ENCODE measurements at places on chromosomes 13 and 19.

GRCh38 chr19:42276821-42277220, 7.8 kb downstream of the CIC start:
- no peak for DNase-seq

GRCh38 chr19:55635334-55635717, 5.5 kb upstream of the ZNF580 start:
- no peak for DNase-seq

- no peak for DNase-seq
Measured at GRCh38 chr13:102914339-102914930, 68.6 kb downstream of the ERCC5 start.

DNA sequence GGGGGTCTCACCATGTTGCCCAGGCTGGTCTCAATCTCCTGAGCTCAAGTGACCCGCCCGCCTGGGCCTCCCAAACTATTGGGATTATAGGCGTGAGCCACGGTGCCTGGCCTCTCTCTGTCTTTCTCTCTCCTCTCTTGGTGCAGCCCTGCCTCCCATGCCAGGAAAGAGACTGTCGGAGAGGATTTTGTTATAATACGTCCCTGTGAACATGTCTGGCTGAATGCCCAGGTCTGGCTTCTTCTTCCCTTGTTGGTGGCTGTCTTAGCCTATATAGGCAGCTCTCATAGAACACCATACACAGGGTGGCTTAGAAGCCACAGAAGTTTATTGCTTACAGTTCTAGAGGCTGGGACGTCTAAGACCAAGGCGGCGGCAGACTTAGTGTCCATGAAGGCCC, 46.4 kb downstream of the PEX11G start:
- no peak for DNase-seq

- no peak for DNase-seq
Measured at GRCh38 chr13:102548811-102549210, 48.0 kb upstream of the TPP2 start.
